ENCODE measurements at places on chromosomes 13 and 19.

- DNase-seq = no peak
Observed at GRCh38 chr13:42345367-42345766, 73.4 kb downstream of the AKAP11 start.

GRCh38 chr13:70457474-70457873 is 349.2 kb upstream of the KLHL1 start:
- DNase-seq = no peak

DNA sequence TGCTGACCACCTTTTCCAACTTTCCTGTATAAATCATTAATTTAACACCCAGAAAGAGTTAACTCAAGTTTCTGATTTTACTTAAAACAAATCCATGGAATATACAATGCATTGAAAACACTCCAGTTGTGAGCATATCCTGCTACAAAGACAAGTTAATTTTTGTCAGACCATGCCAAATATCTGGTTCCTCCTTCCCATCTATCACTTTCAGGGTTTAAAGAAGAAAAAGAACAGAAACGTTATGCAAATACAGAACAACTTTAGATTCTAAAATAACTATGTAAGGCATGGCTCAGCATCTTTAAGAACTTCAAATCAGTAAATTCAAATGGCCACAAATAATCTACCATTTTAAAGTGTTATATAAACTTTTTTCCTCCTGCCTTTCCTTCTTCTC is 14.9 kb downstream of the MRPS31 start:
- no peak for DNase-seq

DNA sequence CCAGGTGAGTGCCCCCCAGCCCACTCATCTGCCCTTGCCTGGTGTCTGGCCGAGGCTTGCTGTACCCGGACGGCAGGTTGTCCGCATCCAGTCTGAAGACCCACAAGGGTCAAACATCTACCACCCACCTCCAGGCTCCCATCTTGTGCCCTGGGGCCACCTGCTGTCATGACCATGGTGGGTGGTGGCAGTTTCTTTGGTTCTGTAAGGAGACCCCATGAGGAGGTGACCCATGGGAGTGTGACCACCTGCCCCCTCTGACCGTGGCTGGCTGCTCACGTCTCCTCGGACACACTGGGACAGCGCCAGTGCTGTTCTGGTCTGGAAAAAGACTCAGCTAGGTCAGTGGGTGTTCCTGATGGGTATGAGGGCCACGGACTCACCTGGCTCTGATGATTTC is 93.9 kb downstream of the TEX29 start:
- DNase-seq = no peak

DNA sequence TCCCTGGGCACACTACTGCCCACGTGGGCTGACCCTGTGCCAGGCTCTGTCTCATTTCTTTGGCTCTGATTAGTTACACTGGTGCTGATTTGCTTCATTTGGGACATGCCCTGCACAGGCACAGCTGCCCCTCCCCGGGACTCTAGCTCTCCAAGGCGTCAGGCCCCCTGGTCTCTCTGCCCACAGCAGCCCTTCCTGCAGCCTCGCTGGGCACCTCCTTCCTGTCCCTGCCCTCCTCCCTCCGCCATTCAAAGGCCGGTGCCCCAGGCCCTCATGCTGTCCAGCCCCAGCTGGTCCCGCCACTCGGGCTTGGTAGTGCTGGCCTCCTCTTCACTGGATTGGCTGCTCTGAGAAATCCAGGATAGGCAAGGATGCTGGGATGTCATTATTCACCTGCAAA is 73.1 kb downstream of the ERICH6B start:
- no peak for DNase-seq

DNA sequence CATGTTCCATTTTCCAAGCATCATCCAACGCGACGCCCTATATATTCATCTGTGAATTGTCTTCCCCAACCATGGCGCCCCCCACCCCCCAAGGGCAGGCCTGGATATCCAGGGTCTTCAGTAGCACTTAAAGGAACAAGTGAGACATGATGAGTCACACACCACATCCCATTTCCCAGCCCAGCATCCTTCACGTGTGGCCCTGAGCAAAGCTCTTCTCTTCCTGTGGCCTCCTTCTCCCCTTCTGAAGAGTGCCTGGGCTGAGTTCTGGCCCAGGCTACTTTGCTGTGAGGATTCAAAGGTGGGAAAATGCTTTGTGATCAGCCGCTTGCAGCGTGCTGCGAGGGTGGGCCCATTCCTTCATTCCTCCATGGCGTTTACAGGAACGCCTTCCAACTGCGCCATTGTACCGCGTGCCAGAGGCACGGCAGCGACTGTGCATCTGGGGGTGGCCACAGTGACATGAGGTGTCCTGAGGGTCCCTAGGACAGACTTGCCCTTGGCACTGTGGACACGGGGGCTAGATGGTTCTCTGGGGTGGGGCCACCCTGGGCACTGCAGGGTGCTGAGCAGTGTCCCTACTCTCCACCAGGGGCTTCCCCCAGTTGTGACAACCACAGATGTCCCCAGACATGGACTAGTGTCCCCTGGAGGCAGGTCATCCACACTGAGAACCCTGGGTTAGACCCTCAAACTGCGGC is 11.7 kb downstream of the PLIN4 start:
- no peak for DNase-seq

DNA sequence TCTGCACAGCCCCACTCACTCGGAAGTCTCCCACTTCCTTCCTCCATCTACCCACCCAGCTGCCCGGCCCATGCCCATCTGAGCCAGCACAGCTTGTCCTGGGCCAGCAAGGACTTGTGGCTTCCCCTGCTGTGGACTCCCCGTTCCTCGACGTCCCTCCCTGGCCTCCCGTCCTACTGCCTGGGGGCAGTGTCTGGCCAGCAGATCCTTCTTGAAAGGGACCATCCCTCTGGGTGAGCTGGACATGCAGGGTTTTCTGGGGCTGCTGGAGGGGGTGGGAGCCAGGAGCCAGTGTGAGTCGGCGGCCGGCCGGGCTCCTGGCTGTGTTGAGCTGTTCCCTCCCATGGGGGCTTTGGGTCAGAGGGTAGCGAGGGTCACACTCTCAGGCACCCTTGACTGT is 26.7 kb downstream of the CRTC1 start:
- DNase-seq = no peak

DNA sequence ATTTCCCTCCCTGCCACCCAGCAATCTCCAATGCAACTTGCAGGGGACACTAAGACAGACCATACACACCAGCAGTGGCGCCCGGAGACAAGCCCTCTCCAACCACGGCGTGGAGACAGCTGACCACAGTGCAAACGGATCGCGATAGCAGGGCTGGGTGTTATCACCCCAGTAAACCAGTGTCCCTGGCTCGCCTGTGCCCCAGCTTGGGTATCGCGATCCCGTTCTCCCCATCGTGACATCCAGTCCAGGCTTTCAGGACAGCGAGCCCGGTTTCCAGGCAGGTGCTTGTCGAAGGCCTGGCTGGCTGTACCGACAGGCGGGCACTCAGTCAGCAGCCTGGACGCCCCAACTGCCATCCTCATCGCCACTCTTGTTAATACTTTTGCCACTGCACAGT is 20.7 kb upstream of the NANOS2 start:
- no peak for DNase-seq

Measured in stimulated activated naive CD8-positive, alpha-beta T cell treated with anti-CD3 and anti-CD28 coated beads, Interleukin-15, amount 100 ng/mL, for 72 hours (primary cell).